Right lobe of liver (tissue), 6 donors: ENCODE measurements at places on chromosomes 6 and 20.

GRCh38 chr6:12586721-12587480 is 129.7 kb upstream of the PHACTR1 start:
- DNase-seq = no peak

- DNase-seq = no peak
These were observed 637.6 kb downstream of the RNF144B start for GRCh38 chr6:19024737-19025136.

DNA sequence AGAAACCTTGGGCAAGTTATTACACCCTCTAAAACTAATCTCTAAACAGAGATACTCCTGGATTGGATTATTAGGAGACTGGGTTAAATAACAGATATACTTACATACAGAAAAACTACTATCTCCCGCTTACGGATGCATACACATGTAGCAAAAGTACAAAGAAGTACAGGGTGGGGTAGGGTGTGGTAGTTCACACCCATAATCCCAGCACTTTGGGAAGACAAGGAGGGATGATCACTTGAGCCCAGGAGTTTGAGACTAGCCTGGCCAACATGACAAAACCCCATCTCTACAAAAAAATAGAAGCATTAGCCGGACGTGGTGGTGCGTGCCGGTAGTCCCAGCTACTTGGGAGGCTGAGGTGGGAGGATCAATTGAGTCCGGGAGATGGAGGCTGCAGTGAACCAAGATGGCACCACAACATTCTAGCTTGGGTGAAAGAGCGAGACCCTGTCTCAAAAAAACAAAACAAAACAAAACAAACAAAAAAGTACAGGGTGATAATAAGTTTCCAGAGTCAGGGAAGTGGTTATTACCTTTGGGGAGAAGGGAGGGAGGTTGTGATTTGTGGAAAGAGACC is 8.1 kb downstream of the PIM1 start:
- DNase-seq = no peak

DNA sequence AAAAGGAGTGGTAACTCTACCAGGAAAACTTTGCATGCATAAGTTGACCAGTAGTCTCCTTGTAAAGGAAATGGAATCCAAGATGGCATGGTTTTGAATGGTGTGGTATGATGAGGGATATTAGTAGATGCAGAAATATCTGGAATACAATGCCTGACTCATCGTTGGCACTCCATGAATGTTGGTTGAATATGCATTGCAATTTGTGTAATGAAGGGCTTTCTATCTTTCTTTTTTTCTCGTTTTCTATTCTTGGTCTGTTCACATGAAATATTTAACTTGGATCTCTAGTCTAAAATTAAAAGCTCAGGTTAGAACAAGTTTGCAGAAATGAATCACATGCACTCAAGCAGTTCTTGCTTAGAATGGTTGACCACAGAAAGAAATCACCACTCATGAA is 277.3 kb upstream of the PRND start:
- no peak for DNase-seq
